CD4-positive, alpha-beta T cell treated with Interleukin-2 at 100 ng/mL for 4 hours (primary cell): ENCODE measurements at places on chromosomes 2 and 18.
A peak's percentile ranks its signal among the peaks of the same experiment; 100 is the strongest.

DNA sequence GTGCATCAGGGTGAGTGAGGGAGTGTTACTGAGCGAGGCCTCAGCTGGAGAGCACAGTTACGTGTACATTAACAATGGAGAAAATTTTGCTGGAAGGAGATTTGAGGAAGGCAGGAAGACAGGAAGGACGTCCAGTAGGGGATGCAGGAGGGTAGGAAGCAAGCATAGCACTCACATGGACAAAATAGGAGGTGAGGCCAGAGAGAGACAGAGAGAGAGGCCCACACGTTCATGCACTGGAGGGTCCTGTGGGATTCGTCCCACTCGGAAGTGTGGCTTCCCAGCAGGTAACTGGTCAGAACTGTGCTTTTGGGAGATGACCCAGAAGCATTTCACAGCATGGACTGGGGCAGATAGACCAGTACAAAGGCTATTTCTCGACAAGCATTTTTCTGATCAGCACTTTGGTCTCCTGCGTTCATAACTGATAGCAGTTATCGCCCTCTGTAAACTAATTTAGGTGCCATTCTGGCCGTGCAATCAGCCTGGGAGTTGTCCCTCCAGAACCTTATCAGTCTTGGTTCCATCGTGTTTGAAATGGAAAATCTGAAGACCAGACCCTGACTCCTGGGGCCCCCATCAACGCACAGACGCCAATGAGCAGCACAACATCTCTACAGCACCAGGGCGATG lies 5.7 kb downstream of the LCT start:
- DNase-seq: no peak

GRCh38 chr2:219642069-219642454 lies 14.6 kb downstream of the SLC4A3 start:
- DNase-seq: no peak

GRCh38 chr2:178923546-178923945 lies 116.3 kb upstream of the TTN start:
- no peak for DNase-seq

GRCh38 chr2:162092658-162093556 lies 18.9 kb upstream of the DPP4 start:
- no peak for DNase-seq

GRCh38 chr2:68156419-68156818 lies 1.3 kb upstream of the PNO1 start:
- no peak for DNase-seq

- DNase-seq: peak; percentile 53
These were observed 35.9 kb downstream of the ADI1 start for GRCh38 chr2:3483227-3483985.

DNA sequence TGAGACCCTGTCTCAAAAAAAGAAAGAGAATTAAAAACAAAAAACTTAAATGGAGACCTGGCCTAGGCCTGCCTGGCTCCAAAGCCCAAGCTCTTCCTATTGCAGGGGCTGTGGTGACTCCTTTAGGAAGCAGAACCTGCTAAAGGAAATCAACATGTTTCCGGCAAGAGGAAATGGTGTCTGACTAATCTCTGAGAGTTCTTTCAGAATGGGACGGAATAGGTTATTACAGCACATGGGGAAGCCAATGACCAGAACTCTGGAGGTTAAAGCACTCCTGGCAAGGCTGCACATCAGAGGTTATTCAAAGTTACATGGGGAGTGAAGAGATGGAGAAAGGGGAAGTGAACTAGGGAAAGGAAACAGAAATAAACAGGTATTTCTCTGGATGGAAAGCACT lies 21.4 kb downstream of the KIF3C start:
- DNase-seq: peak; percentile 7

DNA sequence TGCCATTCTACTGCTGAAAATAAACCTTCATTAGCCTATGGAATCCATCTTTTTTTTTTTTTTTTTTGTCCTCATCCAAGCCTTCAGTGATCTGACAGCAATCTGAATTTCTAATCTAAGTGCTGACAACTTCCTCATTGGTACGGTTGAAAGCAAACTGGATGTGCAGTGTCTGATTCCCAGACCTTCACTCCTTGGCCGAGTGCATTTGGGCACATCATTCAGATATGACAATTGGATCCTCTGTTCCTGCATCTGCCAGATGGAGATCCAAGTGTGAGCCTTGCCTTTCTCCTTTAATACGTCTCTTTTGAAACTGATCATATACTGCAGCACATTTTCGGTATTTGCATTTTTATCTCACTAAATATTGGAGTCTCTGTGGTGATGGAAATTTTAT lies 713.1 kb downstream of the DCDC2C start:
- no peak for DNase-seq

- no peak for DNase-seq
These were observed 2.0 kb downstream of the IL1R2 start for GRCh38 chr2:101993772-101994171.

GRCh38 chr18:9608298-9608697 lies 6.1 kb downstream of the PPP4R1 start:
- no peak for DNase-seq

GRCh38 chr2:104434966-104435365 lies 418.9 kb upstream of the POU3F3 start:
- no peak for DNase-seq

DNA sequence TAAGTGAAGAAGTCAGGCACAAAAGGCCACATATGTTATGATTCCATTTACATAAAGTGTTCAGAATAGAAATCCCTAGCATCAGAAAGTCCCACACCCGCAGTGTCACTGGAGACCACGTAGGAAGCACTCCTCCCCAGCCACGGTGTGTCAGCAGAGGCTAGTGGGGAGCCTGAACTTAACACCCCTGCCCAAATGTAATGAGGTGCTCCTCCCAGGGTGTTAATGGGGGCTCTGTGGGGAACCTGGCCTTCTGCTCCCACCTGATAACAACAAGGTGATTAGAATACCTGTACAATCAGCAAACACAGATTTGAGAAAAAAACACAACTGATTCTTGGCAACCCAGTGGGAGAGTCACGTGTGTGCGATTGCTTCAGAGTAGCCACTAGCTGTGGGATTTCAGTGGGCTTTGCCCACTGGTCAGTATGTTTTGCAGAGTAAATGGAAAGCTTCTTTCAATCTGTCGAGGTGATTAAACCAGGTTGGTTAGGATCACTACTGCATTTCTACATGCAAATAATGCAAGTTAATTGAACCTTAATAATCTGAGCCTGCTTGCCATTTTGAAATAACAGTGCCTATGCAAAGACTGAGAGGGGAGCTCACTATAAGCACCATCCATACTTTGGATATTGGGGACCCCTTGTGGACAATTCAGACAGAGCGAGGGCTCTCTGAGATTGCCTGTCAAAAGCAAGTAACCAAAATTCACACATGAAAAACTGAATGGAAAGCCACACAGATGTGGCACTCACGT lies 20.6 kb upstream of the ATRAID start:
- peak; percentile 58 for DNase-seq

DNA sequence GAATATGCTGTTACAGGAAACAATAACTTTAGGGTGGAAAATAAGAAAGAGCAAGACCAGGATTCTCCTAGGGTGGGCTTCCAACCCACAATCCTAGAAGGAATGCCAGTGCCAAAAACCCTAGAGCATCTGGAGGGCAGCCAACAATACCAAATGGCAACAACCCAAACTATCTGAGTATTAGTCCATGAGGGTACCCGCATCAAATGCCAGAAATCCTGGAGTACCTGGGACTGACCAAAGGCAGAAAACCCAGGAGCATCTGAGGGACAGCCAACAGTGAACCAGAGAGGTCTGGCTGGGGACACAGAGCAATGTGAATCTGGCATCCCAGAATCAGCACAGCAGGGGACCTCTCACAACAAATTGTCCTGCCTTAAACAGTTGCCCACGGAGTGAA lies 126.3 kb downstream of the SCG2 start:
- no peak for DNase-seq

DNA sequence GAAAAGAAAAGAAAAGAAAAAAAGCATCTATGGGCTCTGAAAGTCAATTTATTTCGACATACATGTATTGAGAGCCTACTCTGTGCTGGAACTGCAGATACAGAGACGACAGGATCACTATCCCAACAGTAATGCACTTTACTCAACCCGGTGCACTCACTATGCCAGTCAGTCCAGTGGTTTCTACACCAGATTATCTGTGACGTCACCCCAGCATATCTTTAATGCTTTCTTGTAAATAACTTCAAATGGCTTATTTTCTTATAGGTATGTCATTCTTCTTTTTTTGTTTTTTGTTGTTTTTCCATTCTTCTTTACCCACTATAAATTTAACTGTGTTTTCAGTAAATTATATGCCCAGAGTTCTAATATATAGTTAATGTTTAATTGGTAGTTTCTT lies 800.0 kb upstream of the FANCL start:
- no peak for DNase-seq

GRCh38 chr2:105405291-105405690 lies 6.4 kb upstream of the FHL2 start:
- DNase-seq: no peak

- DNase-seq: no peak
These were observed 131.2 kb upstream of the TTC27 start for GRCh38 chr2:32496662-32497061.

- DNase-seq: peak; percentile 16
These were observed 73.7 kb upstream of the DNAJC10 start for GRCh38 chr2:182642328-182642727.

DNA sequence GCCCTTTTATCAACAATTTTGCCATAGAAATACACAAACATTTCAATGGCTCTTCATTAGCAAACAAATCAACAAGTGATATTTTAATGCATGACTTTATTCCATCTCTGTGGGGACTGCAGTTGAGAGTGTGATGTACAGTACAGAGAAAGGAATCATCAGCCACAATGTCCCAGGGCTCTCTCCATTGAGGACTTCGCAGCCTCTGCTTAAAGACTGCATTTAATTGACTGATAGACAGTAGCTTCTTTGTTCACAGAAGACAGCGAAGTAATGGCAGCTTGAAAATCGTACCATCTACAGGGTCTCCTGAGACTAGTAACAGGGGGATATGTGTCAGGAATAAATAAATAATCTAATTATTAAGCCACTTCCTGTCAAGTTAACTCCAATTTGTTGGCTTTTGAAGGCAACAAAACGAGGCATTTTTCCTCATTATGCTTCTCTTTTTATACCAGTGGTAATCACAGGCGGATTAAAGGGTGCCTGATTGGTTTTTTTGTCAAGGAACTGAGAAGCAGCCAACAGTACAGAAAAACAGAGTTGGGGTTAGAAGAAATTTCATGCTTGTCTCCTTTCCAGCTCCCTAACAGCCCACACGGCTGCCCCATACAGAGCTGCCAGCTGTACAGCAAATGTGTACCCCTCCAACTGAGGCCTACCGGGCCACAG lies 164.3 kb downstream of the ZNF521 start:
- DNase-seq: no peak

GRCh38 chr2:98846041-98846440 lies 90.0 kb downstream of the CRACDL start:
- DNase-seq: no peak
